ENCODE measurements at places on chromosomes 5 and 9.

GRCh38 chr5:181265092-181265671 lies 4.2 kb upstream of the TRIM52 start:
- no peak for DNase-seq

- no peak for DNase-seq
These were observed 524.5 kb upstream of the RGMB start for GRCh38 chr5:98248949-98249348.

- no peak for DNase-seq
These were observed 868.7 kb upstream of the CDH9 start for GRCh38 chr5:27906931-27907601.

DNA sequence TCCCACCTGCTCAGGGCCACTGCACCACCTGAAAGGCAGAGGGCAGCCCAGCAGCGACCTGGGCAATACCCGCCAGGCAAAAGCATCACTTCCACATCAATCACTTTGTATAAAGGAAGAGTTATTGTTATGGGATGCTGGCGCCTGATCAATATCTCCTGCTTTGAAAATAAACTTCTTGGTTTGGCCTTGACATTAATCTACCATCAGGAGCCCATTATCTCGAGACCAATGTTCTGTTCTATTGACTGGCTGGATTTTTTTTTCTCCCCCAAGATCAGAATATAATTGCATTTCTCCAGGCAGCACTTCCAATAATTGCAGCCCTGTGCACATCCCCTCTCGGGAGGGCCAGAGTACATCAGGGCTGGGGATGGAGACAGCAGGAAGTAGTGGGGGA lies 44.4 kb upstream of the SAP30L start:
- no peak for DNase-seq

DNA sequence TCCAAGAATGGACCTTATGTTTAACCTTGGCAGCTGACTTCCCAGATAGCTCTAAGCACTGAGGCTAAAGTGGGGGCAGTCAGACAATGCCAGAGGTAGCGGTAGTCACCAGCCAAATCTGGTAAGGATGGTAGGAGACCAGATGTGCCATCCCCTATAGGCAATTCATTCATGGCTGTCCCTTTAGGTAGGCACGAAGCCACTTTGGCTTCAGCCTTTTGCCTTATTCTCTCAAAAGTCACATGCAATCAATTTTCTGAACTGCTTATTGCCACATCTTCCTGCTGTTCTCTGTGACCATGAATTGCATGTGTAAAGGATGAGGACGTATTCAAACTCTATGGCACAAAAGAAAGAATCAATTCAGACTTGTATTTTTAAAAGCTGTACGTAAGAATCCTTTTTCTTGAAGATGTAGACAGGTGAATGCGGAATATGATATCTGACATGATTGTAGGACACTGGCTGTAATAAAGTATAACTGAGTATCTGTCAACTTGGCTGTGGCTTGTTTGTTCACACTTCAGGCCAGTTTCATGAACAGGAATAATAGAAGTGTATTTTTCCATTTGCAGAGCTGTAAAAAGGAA lies 611.7 kb downstream of the NR2F1-AS1 start:
- DNase-seq, result no peak

- DNase-seq, result no peak
These were observed 24.1 kb upstream of the DMAC1 start for GRCh38 chr9:7823651-7824050.

GRCh38 chr5:59660737-59661136 lies 232.8 kb downstream of the PDE4D start:
- no peak for DNase-seq

DNA sequence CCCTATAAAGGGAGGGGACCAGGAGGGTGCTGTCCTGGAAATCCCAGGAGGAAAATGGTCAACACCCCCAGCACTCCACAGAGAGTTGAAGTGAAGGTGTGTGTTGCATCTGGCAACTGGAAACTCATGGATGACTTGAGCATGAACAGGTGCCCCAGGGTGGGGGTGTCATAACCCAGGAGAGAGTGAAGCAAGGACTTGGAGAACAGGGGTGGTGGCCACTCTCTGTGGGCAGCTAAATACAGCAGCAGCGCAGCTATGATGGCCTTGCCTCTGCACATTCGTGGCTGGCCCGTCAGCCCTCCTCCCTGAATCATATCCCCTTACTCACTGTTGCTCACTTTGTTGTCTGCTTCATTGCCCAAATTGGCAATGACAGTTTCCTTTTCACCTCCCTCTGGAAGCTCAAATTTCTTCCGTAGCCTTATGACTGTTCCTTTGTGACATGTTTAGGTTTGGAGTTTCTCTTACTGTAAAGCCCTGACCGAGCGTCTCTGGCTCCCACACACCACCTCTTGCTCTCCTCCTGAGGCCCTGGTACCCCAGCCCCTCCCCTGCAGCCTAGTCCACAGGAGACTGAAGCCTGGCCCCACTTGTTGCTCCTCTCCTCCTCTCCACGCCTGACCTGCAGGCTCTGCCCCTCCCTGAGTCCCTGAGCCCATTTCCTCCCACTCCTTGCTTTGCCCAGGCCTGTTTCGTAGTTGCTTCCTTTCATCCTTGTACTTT lies 185.8 kb downstream of the CD180 start:
- DNase-seq, result no peak

DNA sequence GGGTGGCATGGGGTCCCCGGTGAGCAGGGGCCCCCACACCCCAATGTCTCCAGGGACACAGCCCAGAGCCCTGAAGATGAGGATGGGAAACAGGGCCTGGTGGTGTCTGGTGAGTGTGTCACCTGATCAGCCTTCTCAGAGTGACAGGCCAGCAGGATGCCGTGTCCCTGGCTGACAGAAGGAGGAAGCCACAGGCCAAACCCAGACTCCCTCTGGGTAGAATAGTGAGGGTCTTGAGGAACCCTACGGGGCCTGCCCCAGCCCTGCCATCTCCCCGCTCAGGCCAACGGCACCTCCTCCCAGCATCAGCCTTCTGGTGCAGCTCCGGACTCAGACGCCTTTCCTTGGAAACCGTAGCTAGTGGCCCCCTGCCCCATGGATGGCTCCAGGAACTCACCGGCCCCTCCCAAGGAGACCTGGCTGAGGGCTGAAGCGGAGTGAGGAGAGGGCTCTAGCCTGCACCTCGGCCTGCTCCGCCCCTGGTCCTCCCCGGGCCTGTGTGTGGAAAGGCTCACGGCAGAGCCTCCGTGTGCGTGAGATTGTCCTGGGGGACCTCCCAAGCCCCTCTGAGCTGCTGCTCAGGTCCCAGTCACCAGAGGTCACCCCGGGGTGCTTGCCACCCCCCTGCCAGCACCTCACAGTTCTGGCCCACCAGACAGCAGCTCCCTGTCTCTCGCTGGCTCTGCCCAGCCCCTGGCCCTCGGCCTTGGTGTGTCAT lies 6.0 kb downstream of the RALGDS start:
- DNase-seq, result no peak

GRCh38 chr9:717722-718121 lies 123.8 kb upstream of the DMRT1 start:
- DNase-seq, result no peak

DNA sequence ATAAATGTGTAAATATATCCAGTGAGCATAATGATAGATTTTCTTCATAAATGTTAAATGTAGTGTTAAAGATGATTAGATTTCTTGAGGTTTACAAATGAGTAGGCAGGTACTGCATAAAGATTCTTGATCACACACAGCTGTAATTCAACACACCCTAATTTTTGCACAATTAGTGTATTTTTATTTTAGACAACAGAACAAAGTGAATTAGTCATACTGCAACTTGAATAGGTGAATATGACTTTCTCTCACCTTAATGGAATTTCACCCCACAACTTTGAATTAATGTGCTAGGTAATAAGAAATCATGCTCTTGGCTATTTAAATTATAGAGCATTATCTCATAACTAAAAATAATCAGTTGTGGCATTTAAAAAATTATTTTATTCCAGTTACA lies 795.7 kb upstream of the ACO1 start:
- DNase-seq, result no peak

DNA sequence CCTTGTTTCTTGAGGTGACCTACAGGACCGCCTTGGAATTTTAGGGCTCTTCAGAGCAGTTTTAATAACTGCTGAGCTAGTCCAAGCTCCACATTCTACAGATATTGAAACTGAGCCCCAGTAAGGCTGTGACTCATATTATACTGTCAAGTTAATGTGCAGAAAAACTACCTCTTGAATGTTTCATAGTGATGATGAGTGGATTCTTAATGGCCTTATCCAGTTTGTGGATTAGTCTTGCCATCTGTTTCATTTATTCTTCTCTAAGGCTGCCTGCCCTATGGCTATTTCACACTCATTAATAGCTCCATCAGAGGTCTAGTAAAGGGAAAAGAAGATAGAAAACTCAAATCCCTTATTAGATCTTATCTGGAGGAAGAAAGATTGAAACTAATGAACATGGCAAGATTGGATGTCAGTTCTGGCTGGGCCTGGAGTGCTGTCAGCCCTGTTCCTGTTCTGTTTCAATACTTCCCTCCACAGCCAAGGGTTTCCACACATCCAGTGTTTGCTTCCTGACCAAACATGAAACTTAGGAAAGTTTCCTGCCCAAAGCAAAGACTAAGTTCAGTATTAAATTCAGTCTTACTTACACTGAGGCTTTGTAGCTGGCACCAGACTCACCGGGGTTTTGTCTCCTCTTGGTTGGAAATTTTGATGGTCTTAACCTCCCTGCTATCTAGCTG lies 215.6 kb upstream of the DMAC1 start:
- no peak for DNase-seq

- no peak for DNase-seq
These were observed 25.9 kb downstream of the CTSL start for GRCh38 chr9:87751868-87752267.

Measured in cortex of kidney (tissue), 1 donor.